NAMALWA (cell line): ENCODE measurements at places on chromosomes 4 and X.
A peak's percentile ranks its signal among the peaks of the same experiment; 100 is the strongest.

DNA sequence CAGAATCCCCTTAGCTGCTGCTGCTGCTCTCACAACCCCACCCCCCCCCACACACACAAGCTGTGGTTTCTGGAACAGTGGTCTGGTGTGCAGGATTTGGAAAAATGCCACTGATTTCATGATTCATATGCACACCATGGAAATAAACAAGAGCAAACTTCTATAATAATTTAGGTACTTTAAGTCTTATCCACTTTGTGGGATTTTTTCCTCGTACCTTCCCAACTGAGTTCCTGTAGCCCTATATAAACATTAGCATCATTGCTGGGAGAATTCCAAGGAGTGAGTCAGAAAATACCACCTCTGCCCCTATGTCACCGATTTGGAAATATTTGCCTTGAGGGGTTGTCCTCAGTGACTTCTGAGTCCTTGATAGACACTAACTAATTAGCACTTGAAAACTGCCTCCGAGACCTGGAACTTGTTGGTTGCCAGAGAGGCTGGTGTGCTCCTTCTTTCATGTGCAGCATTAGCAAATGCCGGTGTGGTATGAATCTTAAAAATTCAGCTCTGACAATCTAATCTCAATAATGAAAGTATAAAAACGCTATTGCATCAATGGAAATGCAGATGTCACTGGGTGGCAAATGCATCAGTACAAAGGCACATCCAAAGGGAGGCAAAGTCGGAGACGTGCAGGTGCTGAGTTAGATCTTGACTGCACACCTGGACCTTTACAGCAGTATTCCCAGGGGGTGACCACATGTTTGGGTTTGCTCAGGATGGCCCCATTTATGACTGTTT is 61.8 kb downstream of the CPE start:
- DNase-seq = no peak

DNA sequence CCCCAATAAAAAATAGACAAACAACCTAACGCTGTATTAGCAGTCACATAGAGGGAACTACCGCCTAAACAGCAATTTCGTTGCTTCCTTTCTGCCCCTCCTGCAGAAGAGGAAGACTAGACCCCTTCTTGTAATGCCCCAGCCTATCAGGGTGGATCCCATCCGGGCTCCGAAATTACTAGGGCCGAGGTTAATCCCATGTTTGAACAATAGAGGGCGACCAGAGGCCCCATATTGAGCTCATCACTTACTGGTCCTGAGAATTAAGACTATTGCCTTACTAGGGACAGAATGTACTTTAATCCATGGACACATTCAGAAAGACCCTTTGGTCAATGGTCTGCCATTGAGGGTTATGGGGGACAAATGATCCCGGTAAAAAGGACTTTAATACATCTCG is 11.8 kb upstream of the ZNF630 start:
- peak; percentile 70 for DNase-seq

DNA sequence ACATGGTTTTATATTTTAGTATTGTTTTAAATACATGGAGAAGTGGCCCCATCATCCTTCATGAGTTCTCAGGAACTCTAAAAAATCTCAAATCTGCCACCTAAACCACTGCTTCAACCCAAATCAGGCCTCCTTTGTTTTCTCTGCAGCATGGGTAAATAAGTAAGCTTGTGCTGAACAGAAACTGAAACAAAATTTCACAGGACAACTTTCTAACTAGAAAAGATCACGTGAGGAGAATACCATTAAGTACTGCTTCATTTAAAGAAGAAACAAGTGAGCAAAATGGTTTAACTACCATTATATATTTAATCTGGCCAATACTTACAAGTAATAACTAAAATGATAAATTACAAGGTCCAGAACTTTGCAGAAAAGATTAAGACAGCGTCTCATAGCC is 2.5 kb downstream of the ARAP2 start:
- peak; percentile 79 for DNase-seq

GRCh38 chr4:15938182-15938581 is 358 bp downstream of the FGFBP1 start:
- no peak for DNase-seq

DNA sequence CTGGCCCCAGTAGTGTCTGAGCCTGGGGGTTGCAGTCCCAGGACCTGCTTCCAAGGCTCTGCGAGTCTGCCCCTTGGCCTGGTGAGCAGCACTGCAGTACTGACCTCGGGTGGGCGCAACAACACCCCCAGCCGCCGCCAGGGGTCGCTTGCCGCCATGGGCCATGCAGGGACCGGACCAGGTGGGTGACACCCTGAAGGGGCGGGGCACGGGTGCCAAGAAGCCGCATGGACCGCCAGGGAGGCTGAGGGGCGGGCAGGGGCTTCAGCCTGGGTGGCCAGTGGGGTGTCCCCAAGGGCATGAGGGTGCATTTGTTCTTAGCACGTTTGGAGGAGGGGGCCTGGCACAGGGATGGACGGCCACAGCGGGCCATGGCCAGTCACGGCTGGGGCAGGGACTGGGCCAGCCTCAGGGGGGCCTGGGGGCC is 25.0 kb downstream of the TACC3 start:
- peak; percentile 93 for DNase-seq

GRCh38 chr4:146059865-146060264 is 115.7 kb upstream of the LSM6 start:
- peak; percentile 96 for DNase-seq

- DNase-seq = no peak
Measured at GRCh38 chrX:12977761-12978204, 2.9 kb downstream of the TMSB4X start.

- no peak for DNase-seq
Measured at GRCh38 chr4:73650250-73650649, 30.0 kb upstream of the RASSF6 start.

DNA sequence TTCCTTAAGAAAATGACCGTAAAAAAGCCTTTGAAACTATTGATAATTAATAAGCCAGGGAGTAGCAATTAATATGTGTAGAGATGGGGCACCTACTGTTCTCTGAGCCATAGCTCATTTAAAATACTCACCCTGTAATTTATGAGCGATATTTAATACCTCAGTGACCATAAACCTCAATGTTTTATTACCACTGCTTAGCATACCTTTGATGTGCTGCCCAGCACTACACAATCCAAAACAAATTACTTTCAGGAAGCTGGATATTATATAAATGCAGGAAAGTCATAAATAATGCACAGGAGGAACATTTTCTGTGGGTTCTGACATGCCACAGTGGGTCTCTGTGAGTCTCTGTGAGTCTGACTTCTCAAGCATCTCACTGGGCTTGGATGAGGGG is 166.1 kb upstream of the RPL34 start:
- no peak for DNase-seq

DNA sequence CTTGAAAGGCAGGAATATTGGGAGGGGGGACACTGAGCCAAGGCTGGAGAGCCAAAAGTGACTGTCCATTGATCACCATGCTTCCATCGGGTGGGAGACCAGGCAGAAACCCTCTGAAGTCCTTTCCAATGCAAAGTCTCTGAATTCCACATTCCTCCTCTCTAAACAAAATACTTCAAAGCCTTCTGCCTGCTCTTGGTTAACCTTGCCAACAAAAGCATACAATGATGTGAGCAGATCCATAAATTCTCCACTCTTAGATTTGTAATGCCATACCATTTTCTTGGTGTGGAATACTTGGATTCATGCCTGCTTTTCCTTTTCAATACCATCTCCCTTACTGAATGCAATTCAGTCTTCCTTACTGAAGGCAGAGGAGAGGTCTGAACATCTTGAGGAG is 74.1 kb upstream of the FAM9B start:
- no peak for DNase-seq

GRCh38 chrX:129678614-129679195 is 23.9 kb upstream of the APLN start:
- DNase-seq = no peak

GRCh38 chr4:153257151-153257620 is 52.9 kb downstream of the TRIM2 start:
- no peak for DNase-seq
